ENCODE measurements at places on chromosomes 13 and 19.

DNA sequence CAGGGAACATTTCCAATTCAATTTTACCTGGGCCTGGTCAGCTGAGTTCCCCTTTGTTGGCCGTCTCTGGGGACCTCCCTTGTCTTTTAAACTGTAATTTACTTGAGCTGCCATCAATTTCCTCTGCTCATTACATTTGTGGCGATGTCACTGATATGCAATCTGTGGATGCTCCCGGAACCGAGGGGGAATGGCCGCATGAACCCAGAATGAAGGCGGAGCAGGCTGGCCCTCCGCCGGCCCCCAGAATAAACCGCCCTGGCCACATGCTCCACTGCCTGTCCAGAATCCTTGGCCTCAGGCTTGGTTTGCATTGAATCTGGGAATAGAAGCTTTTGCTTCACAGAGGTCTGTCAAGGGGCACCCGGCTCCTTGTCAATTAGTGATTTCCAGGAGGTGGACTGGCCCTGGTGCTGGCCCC lies 276.8 kb downstream of the TEX29 start:
- no peak for DNase-seq

DNA sequence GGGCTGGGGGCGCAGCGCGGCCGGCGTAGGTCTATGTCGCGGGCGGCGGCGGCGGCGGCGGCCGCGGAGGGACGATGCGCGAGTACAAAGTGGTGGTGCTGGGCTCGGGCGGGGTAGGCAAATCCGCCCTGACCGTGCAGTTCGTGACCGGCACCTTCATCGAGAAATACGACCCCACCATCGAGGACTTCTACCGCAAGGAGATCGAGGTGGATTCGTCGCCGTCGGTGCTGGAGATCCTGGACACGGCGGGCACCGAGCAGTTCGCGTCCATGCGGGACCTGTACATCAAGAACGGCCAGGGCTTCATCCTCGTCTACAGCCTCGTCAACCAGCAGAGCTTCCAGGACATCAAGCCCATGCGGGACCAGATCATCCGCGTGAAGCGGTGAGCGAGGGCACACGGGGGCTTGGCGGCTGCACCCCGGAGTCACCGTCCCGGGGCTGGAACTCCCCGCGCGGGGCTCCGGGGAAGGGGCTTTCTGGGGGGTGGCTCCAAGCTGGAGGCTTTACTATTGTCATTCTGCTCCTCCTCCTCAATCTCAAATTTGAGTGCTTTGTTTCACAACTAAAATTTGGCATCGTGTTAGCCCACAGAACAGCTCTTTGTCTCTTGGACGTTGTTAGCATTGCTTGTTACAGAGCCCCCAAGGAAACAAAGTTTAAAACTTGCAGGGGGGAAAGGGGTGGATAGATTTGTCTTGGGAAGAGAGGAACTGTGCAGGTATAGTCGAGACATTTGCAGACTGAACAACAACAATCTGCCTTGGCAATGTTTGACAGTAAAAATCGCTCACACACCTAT lies 630 bp downstream of the RAP2A start:
- DNase-seq: peak; percentile 84

GRCh38 chr19:5623397-5624017 lies 624 bp downstream of the SAFB start:
- DNase-seq: peak; percentile 7

- DNase-seq: no peak
These were observed 501.3 kb downstream of the EFNB2 start for GRCh38 chr13:106034201-106034600.

- no peak for DNase-seq
These were observed 43.8 kb downstream of the PEPD start for GRCh38 chr19:33477781-33478180.

DNA sequence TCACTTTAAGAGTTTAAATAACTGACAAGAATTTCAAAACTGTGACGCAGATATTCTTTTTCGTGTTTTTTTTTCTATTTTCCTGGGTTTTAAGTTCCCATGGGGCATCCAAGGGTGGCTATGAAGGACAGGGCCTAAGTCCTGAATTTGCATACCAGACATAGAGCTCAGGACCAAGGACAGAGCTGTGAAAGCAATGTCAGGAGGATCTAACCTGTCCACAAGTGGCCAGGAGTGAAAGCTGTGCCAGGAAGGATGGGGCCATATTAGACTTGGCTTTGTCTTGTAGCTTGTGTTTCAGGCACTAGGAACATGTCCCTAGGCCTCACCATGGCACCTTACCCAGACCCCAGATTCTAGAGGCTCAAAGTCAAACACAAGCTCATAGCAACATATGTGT lies 289.4 kb upstream of the MIR17HG start:
- DNase-seq: no peak

GRCh38 chr19:772730-773436 lies 22.0 kb downstream of the MISP start:
- DNase-seq: no peak

GRCh38 chr19:42129399-42130253 lies 2.6 kb downstream of the POU2F2 start:
- DNase-seq: peak; percentile 70

- no peak for DNase-seq
These were observed 26.0 kb downstream of the LAMP1 start for GRCh38 chr13:113322890-113323651.

GRCh38 chr13:69292789-69293425 lies 814.7 kb upstream of the ATXN8OS start:
- no peak for DNase-seq

DNA sequence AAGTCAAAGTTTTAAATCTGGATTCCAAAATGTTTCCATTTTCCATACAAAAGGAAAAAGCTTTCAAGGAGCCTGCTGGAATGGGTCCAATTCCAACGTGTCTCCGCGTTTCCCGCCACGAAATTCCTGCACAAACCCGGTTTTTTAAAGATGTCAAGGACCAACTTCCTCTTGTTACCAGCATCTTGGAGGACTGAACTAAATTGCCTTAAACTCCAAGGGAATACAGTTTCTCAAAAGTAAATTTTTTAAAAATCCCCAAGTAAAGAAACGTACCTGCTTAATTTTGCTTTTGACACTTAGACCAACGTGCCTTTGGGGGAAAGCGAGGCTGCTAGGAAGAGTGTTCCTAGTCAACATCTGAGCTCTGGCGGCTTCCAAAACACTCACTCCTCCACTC lies 12.3 kb upstream of the SOX1 start:
- DNase-seq: no peak

GRCh38 chr13:75550159-75550567 lies 572 bp downstream of the UCHL3 start:
- peak; percentile 68 for DNase-seq

GRCh38 chr13:113446488-113446854 lies 6.8 kb downstream of the ADPRHL1 start:
- no peak for DNase-seq

GRCh38 chr13:110938662-110939421 lies 24.0 kb upstream of the ANKRD10 start:
- no peak for DNase-seq
